Frontal cortex (tissue), 4 donors: ENCODE measurements at places on chromosomes 11 and 22.

- DNase-seq = no peak
Measured at GRCh38 chr11:96061730-96062129, 137.8 kb upstream of the MTMR2 start.

- peak; percentile 57 for DNase-seq
Measured at GRCh38 chr11:117795638-117796455, 1.2 kb downstream of the DSCAML1 start.

DNA sequence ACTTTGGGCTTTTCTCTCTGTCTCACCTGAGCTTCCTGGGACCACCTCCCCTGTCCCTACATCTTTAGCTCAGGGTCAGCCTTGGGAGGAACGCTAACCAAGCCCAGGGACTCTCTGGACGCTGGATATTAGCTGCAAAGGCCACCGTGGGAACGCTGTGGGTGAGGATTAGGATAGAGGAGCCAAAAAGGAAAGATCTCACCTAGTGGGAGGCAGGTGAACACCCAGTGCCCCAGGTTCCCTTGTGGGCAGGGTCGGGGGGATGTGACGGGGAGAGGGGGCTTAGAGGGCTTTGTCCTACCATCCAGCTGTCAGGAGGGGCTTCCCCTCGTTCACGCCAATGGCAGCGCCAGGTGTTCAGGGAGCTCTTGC lies 50.2 kb downstream of the LINC01488 start:
- DNase-seq = no peak

DNA sequence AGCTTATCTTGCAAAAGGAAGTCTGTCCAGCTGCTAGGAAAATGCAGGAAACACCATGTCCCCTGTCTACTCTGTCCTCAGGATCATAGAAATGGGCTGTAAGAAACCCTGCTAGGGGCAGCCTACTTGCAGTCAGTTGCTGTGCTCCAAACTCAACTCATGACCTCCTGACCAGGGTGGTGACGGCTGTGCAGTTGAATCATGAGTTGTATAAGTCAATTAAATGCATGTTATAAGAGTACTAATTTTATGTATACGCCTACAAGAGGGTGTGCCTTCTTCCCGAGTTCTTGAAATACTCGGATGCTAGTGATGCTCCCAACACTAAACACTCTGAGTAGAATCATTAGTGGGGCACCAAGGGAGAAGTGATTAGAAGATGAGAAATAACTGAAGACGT lies 776.4 kb downstream of the OPCML start:
- DNase-seq = no peak

DNA sequence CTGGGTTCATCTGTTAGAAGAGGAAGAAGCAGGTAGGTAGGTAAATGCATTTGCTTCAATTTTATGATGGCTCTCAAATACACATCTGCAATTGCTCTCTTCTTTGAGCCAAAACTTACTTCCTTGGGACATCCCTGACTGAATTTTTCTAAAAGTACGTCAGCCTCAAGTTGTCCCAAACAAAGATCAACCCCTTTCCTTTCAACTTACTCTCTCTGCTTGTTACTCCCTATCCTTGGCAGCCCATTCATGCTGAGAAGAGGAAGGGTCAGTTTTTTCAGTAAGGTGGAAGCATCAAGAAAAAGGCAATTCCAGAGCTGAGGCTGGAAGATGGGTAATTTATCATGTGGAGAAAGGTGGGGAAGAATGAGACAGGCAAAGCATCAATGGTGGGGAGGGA lies 111.2 kb downstream of the LRRC32 start:
- DNase-seq = no peak
